ENCODE measurements at places on chromosomes 6 and 20.

DNA sequence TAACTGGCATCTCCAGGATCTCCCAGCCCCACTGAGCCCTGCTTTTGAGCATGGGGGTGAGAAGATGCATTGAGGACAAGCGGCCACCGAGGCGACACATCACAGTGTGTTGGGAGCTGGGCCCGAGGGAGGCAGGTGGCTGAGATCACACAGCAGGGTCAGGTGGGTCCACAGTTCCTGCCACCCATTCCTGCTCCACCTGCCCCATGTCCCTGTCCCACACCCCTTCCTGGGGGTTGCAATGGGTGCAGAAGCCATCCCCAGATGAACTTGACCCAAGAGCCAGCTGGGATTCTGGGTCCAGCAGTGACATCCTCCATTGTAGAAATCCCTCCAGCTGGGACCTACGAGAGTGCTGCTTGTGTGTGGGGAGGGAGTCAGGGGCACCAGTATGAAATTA, 1.0 kb downstream of the TGM2 start:
- no peak for DNase-seq

GRCh38 chr6:29974901-29975560, 32.7 kb downstream of the HLA-A start:
- DNase-seq, result no peak

DNA sequence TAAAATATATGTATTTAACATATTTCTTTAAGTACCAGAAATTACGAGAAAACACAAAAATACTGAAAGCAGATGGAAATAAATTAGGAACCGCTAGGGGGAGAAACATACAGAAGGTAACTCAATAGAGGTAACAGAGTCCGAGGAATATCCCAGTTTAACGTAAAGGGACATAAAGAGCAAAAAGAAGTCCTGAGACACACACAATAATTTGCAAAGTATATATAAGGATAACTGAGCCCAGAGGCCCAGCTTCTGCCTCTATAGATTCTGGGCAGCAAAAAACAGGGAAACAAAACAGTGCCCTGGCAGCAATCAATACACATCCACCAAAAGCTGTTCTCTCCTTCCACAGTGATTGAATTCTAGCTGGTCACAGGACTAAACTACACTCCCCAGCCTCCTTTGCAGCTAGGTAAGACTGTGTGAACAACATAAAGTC, 15.1 kb downstream of the TBC1D32 start:
- no peak for DNase-seq

DNA sequence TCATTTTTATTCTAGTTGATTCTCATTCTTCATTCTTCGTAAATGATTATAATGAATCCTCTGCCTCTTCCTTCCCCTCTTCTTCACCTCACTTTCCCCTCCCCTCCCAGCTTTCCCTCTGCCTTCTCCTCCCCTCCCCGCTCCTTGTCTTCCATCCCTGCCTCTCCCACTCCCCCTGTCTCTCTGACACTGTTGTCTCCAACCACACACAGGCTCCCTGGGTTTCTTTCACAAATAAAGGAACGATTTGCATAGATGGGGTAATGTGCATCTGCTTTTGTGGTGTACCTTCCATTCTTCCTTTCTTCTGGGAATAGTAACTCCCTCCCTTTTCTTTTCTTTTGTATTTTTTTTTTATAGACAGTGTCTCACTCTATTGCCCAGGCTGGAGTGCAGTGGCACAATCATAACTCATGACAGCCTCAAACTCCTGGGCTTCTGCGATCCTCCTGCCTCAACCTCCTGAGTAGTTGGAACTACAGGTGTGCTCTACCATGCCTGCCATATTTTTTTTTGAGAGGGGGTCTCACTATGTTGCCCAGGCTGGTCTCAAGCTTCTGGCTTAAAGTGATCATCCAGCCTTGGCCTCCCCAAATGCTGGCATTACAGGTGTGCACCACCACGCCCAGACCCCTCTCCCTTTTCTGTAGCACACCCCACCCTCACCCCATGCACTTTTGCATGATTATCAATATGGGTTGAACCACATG, 318.6 kb downstream of the PRKN start:
- no peak for DNase-seq

DNA sequence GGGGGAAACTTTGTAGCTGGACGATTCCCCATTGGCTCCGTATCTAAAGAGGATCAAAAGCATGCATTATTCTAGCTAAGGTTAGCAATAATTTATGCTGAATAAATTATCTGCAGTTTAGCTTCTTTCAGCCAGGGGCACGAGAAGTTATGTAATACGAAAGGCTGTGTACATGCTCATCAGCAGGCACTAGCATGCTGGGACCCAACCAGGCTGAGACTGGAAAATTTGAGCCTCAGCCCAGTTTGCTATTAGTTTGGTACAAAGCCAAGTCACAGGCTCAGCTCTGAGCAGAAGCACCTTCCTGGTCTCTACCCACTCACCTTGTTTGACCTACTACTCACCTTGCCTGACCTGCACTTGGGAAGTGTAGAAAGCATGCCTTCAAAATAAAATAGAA, 328.1 kb upstream of the ARID1B start:
- peak; percentile 62 for DNase-seq

DNA sequence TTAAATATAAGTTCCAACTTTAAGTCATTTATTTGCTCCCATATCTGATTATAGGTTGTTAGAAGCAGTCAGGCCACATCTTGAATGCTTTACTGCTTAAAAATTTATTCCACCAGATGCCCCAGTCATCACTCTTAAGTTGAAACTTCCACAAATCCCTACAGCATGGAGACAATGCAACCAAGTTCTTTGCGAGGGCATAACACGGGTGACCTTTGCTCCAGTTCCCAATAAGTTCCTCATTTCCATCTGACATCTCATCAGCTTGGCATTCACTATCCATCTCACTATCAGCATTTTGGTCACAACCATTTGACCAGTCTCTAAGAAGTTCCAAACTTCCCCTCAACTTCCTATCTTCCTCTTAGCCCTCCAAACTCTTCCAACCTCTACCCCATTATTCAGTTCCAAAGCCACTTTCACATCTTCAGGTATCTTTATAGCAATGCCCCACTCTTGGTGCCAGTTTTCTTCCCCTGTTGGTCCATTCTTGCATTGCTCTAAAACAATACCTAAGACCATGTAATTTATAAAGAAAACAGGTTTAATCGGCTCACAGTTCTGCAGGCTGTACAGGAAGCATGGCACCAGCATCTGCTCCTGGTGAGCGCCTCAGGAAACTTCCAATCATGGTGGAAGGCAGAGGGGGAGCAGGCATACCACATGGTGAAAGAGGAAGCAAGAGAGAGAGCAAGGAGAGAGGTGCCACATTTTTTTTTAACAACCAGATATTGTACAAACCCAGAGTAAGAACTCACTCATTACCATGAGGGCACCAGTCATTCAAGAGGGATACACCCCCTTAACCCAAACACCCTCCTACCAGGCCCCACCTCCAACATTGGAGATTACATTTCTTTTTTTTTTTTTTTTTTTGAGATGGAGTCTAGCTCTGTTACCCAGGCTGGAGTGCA, 15.9 kb upstream of the ITPR3 start:
- DNase-seq, result no peak

GRCh38 chr20:14726591-14726990, 389.2 kb upstream of the FLRT3 start:
- DNase-seq, result no peak

DNA sequence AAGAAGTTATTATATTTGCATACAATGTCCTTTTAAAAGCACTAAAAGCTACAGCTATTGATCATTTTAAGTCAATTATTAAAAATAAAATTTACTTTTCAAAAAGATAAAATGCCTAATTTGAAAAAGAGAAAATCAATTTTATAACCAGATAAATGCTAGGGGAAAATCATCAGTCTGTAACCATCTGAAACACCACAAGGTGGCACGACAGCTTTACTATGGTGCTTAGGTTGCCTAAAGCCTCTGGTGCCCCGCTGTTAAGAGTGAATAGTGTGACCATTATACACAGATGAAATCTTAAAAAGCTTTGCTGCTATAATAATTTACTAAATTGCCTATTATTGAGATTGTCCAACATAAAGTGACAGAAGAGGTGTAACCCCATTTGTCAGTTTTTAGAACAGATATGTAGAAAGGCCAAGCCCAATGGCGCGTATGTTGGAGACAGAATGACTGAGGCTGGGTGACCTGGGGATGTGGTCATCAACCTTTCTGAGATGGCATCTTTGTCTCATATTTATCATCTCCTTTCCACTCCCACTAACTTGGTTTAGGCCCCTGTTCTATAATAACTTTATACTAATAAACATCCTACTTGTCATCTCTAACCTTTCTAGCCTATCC, 100.8 kb downstream of the MOXD1 start:
- DNase-seq, result no peak

DNA sequence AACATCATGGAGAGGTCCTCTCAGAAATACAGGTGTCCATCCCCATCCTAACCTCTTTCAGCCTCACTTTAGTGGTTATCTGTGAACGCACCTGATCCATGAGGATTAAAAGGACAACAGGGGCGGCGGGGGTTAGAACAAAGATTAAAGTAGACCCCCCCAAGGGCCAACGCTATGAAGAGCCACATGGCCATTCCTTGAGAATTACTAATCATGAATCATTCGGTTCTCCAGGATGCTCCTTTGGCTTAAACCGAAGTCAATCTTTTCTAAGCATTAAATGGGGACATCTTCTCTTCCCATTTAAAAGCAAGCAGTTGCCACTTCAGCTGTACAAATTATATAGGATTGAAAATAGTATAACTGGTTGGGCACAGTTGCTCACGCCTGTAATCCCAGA, 212.4 kb downstream of the GMPR start:
- DNase-seq, result no peak

- DNase-seq, result no peak
Measured at GRCh38 chr6:102114402-102114801, 720.9 kb downstream of the GRIK2 start.

DNA sequence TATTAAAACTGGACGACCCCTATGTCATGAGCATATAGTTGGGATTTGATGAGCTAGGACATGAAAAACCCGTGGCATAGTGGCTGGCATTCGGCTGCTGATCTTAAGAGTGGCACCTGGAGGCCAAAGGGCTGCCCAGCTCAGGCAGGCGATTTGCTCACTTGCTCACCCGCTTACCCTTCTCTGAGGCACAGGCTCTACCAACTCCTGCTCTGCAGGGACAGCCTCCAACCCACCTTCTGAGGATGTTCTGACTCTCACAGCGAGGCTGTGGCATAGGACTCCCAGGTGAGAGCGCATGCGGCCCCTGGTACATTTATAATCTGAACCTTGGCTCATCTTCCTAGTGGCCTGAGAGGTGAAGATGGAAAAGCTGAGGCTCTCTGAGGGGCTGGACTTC, 995 bp downstream of the RSPO4 start:
- DNase-seq, result no peak

GRCh38 chr6:11185204-11185842, 47.1 kb downstream of the NEDD9 start:
- no peak for DNase-seq

DNA sequence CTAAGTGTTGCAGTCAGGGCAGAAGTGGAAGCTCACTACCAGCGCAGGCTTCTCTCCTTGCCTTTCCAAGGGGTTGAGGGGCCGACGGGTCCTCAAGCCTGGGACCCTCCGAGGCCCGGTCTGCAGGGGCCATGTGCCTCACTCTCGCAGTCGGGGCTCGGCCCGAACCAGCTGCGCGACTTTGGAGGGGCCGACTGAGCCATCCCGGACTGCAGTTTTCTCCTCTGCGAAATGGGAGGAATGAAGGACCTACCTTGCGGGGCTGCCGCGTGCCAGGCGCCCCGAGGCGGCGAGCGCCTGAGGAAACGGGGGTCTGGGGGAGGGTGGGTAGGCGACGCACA, 5.6 kb downstream of the LZTS3 start:
- DNase-seq, result no peak

- no peak for DNase-seq
Measured at GRCh38 chr6:41191569-41191968, 9.4 kb downstream of the TREML2 start.

GRCh38 chr6:22208026-22208425, 88.8 kb downstream of the PRL start:
- no peak for DNase-seq

- no peak for DNase-seq
Measured at GRCh38 chr6:108768166-108768555, 80.1 kb upstream of the ARMC2 start.

- DNase-seq, result no peak
Measured at GRCh38 chr6:44256775-44257024, 628 bp downstream of the SLC35B2 start.

GRCh38 chr6:46279874-46280273, 109.1 kb upstream of the ENPP5 start:
- DNase-seq, result no peak

- no peak for DNase-seq
Measured at GRCh38 chr6:82704045-82704444, 340.4 kb downstream of the TPBG start.

DNA sequence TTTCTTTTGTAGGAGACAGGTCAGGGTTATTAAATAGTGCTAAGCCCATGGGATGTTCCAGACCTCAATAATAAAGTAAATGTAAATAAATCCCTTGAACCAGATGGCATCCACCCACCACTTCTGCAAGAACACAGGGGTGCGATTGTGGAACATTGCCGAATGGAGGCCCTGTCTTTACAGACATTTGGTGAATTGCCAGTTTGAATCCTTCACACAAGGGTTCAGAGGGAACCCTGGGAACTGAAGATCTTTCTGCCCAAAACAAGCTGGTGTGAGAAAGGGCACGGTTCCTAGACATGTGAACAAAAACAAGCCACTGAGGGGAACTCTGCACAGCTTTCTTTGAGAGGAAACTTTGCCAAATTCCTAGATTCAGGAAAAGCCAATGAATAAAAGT, 30.2 kb upstream of the RNF8 start:
- peak; percentile 67 for DNase-seq

Data from NCI-H1092 treated with DMSO at 0.1 percent for 48 hours (cell line).